GM12865 (cell line): ENCODE measurements at places on chromosomes 16 and 17.

DNA sequence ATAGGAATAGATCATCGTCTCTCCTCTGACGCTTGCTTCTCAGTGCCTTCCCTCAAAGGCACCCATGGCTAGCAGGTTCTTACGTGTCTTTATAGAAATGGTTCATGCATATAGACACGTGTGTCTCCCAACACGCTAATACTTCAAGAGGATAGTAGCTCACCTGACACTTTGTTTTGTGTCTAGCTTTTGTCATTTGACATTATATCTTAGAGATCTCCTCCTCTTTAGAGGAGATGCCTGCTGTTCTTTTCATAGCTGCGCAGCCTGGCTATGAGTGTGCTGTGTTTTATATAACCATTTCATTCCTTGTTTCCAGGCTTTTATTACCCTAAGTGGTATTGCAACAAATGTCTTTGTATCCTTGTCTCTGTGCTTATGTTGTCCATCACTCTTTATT is 411.7 kb downstream of the CPPED1 start:
- DNase-seq = no peak

DNA sequence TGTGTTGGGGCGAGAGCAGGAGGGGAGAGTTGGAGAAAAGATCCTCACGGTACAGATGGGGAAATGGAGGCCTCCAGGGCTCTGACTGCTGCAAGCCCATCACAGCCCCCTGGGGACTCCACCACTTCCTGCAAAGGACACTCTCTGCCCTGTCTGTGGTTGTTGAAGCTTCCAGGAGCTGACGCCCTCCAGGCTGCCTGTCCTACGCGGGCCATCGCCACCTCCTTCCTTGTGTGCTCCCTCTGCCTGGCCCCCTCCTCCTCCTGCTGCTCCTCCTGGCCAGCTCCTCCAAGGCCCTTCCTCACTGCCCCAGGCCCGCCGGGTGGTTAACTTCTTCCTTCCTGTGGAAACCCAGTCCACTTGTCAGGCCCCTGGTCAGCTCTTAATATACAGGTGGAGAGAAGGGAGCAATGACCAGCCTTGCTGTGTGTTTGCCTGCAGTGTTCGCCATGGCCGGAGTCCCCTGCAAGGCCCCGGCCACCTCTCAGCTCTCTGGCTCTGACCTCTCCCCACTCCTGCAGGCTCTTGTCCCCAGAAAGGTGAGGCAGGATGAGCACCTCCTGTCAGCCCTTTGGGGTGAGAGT is 18.4 kb upstream of the STAC2 start:
- DNase-seq = peak; percentile 46

GRCh38 chr16:51825779-51826178 is 674.7 kb upstream of the SALL1 start:
- no peak for DNase-seq

GRCh38 chr16:17803625-17804410 is 333.1 kb upstream of the XYLT1 start:
- DNase-seq = no peak

GRCh38 chr17:45302649-45303173 is 14.1 kb downstream of the MAP3K14 start:
- DNase-seq = peak; percentile 97

GRCh38 chr16:78437352-78437968 is 338.0 kb downstream of the WWOX start:
- peak; percentile 17 for DNase-seq

DNA sequence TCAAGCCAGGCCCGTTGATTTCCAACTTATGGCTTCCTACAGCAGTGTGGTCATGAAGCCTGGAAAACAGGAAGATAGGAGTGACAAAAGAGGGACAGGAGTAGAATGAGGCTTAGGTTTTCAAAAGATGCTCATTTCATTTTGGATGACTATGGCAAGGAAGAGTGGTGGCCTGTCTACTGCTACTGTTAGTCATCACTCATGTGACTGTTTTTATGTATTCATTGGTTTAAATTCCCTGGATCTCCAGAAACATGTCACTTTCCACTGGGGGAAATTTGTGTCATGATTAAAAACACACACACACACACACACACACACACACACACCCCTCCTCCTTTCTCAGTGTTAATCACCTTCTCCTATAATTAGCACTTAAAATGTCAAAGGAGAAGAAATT is 1.1 kb upstream of the CYLD start:
- DNase-seq = no peak

- DNase-seq = no peak
These were observed 1.7 kb upstream of the GCGR start for GRCh38 chr17:81802048-81802758.

GRCh38 chr17:82101767-82102679 is 4.0 kb upstream of the FASN start:
- DNase-seq = no peak

DNA sequence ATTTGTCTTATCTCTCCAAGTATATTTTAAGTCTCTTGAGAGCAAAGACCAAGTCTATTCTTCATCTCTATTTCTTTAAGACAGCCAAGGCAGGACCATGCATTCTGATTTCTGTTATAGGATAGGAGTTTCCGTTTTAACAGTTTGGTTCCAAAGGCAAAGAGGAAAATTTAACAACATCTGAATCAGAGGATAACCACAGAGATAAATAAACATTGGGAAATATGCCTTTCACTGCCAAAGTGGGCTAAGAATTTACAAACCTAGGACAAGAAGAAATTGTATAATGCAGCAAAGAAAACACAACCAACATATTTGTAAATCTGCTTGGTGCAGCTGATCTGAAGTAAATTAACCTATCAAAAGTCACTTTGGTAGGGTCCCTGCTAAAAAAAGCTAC is 37.7 kb downstream of the USP32 start:
- DNase-seq = no peak

- DNase-seq = no peak
These were observed 27.1 kb upstream of the DBNDD1 start for GRCh38 chr16:90046122-90046970.
